ENCODE measurements at places on chromosomes 1 and 21. TPM values are rescaled to one million over a fixed set of nuclear protein-coding genes. Genes with fewer than 3 reads are reported as not detected.

GRCh38 chr1:46334030-46334384 lies 6.6 kb upstream of the NSUN4 start:
- H3K36me3 ChIP-seq, result no peaks in the 10 kb centered on the region
- no peaks in the 10 kb centered on the region for H3K4me1 ChIP-seq
- H3K27me3 ChIP-seq, result no peaks in the 10 kb centered on the region
- no peak overlapping the region for H3K4me3 ChIP-seq

The AXDND1 gene
- 0.17 TPM for total RNA-seq

GRCh38 chr1:7069931-7070330 lies 284.7 kb downstream of the CAMTA1 start:
- no peaks in the 10 kb centered on the region for H3K27me3 ChIP-seq
- H3K36me3 ChIP-seq, result no peaks in the 10 kb centered on the region
- H3K4me3 ChIP-seq, result peak overlapping the region; percentile 41
- no peak overlapping the region for H3K27ac ChIP-seq

The SEC16B gene
- 1.0 TPM for total RNA-seq

- H3K36me3 ChIP-seq, result no peaks in the 10 kb centered on the region
- H3K4me3 ChIP-seq, result no peak overlapping the region
- peaks cover 2% of the 10 kb centered on the region for H3K4me1 ChIP-seq
- peak; percentile 31 for DNase-seq
Measured at GRCh38 chr21:41631564-41632461, 123.9 kb upstream of the TMPRSS2 start.

The KANK4 gene
- total RNA-seq, result not detected

The OR2T1 gene
- not detected for total RNA-seq

The CACNA1S gene
- not detected for total RNA-seq

- DNase-seq, result peak; percentile 50
- H3K27ac ChIP-seq, result peak overlapping the region; percentile 77
- H3K4me3 ChIP-seq, result no peak overlapping the region
- H3K4me1 ChIP-seq, result peaks cover 36% of the 10 kb centered on the region
- H3K36me3 ChIP-seq, result peaks cover 6% of the 10 kb centered on the region
Measured at GRCh38 chr1:201702936-201703335, 126.0 kb upstream of the IPO9 start.

GRCh38 chr1:222955964-222956363 lies 141.1 kb downstream of the DISP1 start:
- no peaks in the 10 kb centered on the region for H3K36me3 ChIP-seq
- no peak for DNase-seq
- no peak overlapping the region for H3K4me3 ChIP-seq
- H3K27me3 ChIP-seq, result no peaks in the 10 kb centered on the region
- H3K4me1 ChIP-seq, result no peaks in the 10 kb centered on the region

- H3K36me3 ChIP-seq, result no peaks in the 10 kb centered on the region
- peaks cover 21% of the 10 kb centered on the region for H3K27me3 ChIP-seq
- H3K27ac ChIP-seq, result no peak overlapping the region
- H3K4me3 ChIP-seq, result peak overlapping the region; percentile 32
Measured at GRCh38 chr1:242522996-242523718, 1.3 kb downstream of the PLD5 start.

The RHEX gene
- not detected for total RNA-seq

GRCh38 chr1:159071970-159072582 lies 4.5 kb downstream of the AIM2 start:
- no peak overlapping the region for H3K27ac ChIP-seq
- no peaks in the 10 kb centered on the region for H3K27me3 ChIP-seq
- DNase-seq, result peak; percentile 65

The SLC45A1 gene
- total RNA-seq, result 2.3 TPM

Measured in fibroblast of lung (primary cell).